ENCODE measurements at places on chromosomes 5 and 9. TPM values are rescaled to one million over a fixed set of nuclear protein-coding genes. Genes with fewer than 3 reads are reported as not detected.

IFNK gene
- not detected for total RNA-seq

PPP2R2B gene
- 1.6 TPM for total RNA-seq

PCDHGC4 gene
- total RNA-seq: 1.5 TPM

GRCh38 chr9:21657966-21658667 is 144.3 kb upstream of the MTAP start:
- no peaks in the 10 kb centered on the region for H3K36me3 ChIP-seq
- DNase-seq: no peak
- H3K4me3 ChIP-seq: no peak overlapping the region

- no peaks in the 10 kb centered on the region for H3K27me3 ChIP-seq
- H3K27ac ChIP-seq: no peak overlapping the region
- H3K36me3 ChIP-seq: no peaks in the 10 kb centered on the region
- DNase-seq: no peak
These were observed 739.8 kb upstream of the PTPRD start for GRCh38 chr9:11352612-11353011.

DNA sequence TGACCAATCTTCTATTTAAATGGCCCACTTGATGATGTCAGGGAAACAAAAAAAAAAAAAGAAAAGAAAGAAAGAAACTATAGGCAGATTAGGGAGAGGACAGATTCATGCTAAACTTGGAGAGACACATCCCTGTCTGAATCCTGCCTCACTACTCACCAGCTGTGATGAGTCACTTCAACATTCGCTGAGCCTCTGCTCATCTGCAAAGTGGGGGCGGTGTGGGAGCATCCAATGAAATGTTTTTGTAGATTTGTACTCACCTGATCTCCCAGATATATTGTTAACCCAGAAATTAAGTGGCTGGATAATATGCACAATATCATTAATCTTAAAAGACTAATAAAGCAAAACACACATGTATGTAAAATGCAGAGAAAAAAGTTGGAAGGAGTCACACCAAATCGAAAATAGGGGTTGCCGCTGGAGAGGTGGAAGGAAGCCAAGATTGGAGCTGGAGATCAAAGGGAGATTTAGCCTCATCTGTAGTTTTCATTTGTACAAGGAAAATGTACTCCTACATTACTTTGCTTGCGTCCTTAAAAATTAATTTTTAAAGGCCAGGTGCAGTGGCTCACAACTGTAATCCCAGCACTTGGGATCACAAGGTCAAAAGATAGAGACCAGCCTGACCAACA is 17.0 kb upstream of the ERGIC1 start:
- DNase-seq: no peak
- no peaks in the 10 kb centered on the region for H3K27me3 ChIP-seq
- peaks cover 11% of the 10 kb centered on the region for H3K4me1 ChIP-seq
- no peak overlapping the region for H3K27ac ChIP-seq

- peak; percentile 23 for DNase-seq
- H3K27me3 ChIP-seq: no peaks in the 10 kb centered on the region
- H3K4me1 ChIP-seq: no peaks in the 10 kb centered on the region
- H3K27ac ChIP-seq: no peak overlapping the region
These were observed 209.0 kb upstream of the MVB12B start for GRCh38 chr9:126117631-126118030.

DNA sequence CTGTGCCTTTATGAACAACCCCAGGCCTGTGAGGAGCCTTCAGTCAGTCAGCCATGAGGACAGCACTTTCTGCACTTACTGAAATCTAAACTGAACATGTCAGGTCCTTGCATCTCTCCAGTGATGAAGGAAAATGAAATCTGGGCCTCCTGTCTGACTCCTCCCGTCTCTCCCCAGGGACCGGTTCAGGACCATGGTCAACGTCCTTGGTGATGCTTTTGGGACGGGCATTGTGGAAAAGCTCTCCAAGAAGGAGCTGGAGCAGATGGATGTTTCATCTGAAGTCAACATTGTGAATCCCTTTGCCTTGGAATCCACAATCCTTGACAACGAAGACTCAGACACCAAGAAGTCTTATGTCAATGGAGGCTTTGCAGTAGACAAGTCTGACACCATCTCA is 77.0 kb upstream of the PLPP6 start:
- no peak overlapping the region for H3K27ac ChIP-seq
- no peaks in the 10 kb centered on the region for H3K36me3 ChIP-seq
- H3K27me3 ChIP-seq: no peaks in the 10 kb centered on the region

GRCh38 chr9:117886616-117887015 is 182.4 kb downstream of the TLR4 start:
- H3K27ac ChIP-seq: no peak overlapping the region
- H3K27me3 ChIP-seq: no peaks in the 10 kb centered on the region
- H3K4me3 ChIP-seq: no peak overlapping the region

DNA sequence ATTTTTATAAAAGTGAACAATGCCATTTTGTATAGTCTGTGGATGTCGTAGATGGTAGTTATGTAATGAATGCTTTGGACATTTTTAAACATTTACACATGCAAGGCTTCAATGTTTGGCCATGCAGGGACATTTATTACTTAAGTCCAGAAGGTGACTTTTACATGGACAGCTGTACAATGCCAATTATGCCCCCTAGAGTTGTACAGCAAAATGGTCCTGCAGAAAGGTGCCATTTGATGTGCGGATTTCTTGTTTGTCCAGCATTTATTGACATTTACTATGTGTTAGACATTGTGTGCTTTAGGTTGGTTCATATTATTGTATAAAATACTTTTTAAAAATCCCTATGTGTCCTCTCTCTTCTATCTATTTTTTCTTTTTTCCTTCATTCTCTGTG is 22.5 kb upstream of the COMMD10 start:
- no peak overlapping the region for H3K27ac ChIP-seq
- no peak overlapping the region for H3K4me3 ChIP-seq
- H3K4me1 ChIP-seq: no peaks in the 10 kb centered on the region
- no peaks in the 10 kb centered on the region for H3K36me3 ChIP-seq
- no peak for DNase-seq

- H3K4me1 ChIP-seq: no peaks in the 10 kb centered on the region
- H3K27me3 ChIP-seq: no peaks in the 10 kb centered on the region
- no peak for DNase-seq
- H3K27ac ChIP-seq: no peak overlapping the region
- no peaks in the 10 kb centered on the region for H3K36me3 ChIP-seq
- H3K4me3 ChIP-seq: no peak overlapping the region
These were observed 18.4 kb downstream of the CAMK4 start for GRCh38 chr5:111242606-111243005.
